NCI-H187 (cell line): ENCODE measurements at places on chromosomes 11 and 22.

DNA sequence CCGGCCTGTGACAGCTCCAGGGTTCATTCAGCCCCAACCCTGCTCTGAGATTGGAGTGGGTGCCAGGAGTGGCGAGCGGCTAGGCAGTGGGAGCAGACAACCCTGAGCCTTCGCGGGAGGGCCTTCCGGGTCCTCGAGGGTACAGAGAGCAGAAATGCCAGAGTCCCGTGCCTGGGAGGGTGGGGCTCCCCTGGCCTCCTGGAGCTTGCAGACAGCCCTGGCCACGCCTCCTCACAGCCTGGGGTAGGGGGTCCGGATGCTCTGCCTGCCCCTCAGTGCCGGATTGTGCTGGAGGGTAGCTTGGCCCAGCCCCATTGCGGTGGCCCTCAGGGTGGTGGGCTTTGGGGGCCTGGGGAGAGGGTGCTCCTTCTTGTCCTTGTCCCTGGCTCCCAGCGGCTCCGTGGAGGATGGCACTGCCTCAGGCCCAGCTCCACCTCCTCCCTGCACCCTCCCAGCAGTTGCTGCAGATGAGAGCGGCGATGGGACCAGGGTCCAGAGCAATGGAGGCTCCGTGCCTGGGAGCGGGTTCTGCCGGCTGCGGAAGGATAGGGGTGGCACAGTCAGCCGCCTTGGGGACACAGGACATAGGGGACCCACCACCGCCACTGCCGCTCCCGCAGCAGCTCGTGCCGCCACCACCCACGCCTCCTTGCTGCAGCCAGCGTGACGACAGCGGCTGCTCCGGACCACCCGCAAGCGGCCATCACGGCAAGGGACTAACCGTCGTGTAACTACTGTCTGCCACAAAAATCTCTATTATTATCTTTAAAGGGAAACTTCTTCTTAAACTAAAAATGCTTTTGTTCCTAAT, 34.9 kb upstream of the OR10G7 start:
- DNase-seq, result no peak

GRCh38 chr11:98589967-98590366, 430.8 kb upstream of the CNTN5 start:
- DNase-seq, result no peak

- no peak for DNase-seq
Measured at GRCh38 chr11:88521799-88522201, 184.3 kb upstream of the CTSC start.

GRCh38 chr22:19855504-19856409, 1.1 kb upstream of the GNB1L start:
- DNase-seq, result no peak

DNA sequence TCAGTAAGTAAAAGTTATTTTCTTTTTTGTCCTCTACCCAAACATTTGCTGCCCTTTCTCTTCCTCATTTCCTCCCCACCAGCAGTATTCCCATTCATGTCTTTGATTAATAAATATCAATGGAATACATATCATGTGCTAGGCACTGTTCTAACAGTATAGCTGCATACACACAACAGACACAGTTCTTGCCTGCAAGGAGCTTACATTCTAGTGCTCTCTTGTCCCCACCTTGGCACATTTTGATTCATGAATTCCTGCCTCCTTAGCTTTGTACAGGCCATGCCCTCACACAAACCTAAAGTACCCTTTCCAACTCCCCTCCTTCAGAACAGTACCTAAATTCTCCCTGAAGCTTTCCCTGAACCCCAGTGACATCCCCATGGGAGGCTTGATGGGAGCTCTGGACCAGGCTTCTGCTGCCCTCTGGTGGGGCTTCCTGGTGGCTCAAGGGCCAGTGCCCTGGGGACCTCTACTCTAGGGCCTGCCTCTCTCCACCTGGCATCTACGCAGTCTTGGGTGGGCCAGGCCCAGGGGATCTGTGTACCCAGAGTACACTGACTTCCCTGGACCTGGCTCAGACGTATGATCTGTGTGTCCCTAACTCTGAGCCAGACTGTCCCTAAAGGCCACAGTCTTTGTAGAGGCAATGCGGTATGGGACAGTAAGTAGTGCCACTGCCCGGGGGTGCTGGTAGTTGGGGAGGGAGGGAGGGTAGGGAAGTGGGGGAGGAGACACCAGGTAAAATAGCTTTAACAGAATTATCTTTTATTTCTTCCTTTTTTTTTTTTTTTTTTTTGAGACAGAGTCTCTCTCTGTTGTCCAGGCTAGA, 14.1 kb downstream of the RPS13 start:
- DNase-seq, result peak; percentile 19

DNA sequence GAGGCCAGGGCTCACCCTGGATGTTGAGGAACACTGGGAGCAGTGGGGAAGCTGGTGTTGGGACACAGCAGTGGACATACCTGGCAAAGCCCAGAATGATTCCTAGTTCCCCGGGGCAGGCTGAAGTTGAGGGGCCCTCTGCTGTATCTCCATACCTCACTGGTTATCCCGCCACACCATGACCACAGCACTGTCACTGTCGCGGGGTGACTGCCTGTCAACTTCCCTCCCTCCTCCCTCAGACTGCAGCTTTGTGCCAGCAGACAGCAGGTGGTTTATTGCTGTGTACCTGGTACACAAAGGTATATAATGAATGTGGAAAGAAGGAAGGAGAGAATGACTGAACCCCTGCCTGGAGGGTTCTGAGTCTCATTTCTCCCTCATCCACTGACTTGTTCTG, 318.7 kb downstream of the TMEM135 start:
- DNase-seq, result no peak
